Midbrain (tissue), 1 donor: ENCODE measurements at places on chromosomes 16 and 17.

- no peak for DNase-seq
Observed at GRCh38 chr16:3101018-3101840, 2.1 kb upstream of the ZSCAN10 start.

DNA sequence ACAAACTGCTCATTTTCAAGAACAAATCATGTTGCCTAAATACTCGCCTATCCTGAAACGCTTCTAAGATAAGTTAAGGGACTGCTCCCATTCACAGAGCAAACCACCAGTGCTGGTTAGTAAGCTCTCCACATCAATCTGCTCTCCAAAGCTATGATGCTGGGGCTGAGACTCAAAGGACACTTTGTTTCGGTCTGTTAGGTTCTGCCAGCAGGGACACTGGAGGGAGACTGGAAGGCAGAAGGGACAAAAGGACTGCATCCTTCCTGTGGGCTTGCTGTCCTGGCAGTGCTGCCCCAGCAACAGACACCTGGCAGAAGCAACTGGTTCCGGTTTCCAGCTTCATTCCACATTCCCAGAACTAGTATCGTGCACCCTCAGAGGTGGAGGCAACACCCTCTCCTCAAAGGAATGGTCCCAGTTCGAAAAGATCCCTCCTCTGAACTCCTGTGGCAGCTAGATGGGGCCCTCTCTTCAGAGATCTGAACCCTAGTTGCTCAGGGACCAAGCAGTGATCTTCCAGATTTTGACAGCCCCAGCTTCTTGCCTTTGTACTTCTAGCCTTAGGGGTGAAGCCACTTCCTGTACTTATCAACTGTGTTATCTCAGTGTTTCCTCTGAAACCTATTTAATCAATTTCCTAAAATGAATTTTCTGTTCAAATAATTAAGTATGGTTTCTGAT, 73.4 kb upstream of the GSG1L start:
- peak; percentile 73 for DNase-seq

DNA sequence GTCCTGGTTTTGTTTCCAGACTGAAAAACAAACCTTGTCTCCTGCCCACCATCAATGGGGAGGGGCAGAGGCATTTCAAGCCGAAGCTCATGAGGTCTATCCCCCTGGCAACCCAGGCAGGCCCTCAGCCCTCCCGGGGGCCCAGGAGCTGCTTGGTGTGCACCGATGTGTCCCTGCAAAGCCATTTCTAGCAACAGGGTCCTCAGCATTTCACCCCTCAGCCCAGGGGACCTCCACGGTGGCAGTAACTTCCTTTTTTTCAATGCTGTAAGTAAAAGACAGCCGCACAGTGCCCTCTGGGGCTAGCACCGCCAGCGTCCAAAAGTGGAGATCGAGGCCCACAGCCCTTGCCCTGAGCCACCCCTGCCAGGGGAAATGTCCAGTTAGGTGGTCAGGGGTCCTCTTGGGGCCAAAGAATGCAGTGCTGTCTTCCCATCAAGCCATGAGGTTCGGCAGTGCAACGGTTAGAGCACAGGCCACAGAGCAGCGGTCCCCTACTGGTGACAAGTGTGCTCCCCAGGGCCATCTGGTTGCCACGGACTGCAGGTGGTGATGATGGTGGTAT, 79.9 kb downstream of the LITAF start:
- DNase-seq: no peak

DNA sequence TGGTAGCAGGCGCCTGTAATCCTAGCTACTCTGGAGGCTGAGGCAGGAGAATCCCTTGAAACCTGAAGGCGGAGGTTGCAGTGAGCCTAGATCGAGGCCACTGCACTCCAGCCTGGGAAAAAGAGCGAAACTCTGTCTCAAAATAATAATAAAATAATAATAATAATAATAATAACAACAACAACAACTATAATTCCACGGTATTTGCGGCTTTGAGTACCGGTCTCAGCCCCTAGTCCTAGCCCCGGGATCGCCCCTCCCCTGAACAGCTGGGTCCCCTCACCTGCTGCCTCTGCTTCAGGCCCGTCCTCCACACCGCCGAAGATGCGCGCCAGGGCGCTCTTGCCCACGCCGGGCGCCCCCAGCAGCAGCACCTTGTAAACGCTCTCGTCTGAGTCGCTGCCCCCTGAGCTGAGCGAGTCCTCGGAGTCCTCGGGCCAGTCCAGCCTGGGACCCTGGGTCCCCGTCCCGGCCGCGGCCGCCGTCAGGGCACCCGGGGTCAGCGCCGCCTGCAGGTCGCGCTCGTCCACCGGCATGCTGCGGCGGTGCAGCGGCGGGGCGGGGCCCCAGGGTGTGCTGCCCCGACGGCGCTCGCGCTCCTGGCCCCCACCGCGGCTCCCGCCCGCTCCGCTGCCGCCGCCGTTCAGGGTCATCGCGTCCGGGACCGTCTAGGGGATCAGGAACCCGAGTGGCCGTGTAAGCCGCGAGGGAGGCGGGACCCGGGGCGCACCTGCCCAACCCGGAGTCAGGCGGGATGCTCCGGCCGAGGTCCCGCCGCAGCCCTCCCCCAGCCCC, 611 bp downstream of the RRAD start:
- no peak for DNase-seq

GRCh38 chr16:7419441-7419840, 86.8 kb downstream of the RBFOX1 start:
- DNase-seq: no peak

- no peak for DNase-seq
Observed at GRCh38 chr16:85492295-85492864, 120.7 kb upstream of the GSE1 start.

GRCh38 chr16:19844945-19845641, 39.6 kb downstream of the GPRC5B start:
- no peak for DNase-seq

- no peak for DNase-seq
Observed at GRCh38 chr16:11160676-11161115, 95.3 kb downstream of the SOCS1 start.

- no peak for DNase-seq
Observed at GRCh38 chr17:28967221-28968135, 16.2 kb upstream of the PHF12 start.

- no peak for DNase-seq
Observed at GRCh38 chr17:58818654-58819053, 63.0 kb downstream of the PPM1E start.

DNA sequence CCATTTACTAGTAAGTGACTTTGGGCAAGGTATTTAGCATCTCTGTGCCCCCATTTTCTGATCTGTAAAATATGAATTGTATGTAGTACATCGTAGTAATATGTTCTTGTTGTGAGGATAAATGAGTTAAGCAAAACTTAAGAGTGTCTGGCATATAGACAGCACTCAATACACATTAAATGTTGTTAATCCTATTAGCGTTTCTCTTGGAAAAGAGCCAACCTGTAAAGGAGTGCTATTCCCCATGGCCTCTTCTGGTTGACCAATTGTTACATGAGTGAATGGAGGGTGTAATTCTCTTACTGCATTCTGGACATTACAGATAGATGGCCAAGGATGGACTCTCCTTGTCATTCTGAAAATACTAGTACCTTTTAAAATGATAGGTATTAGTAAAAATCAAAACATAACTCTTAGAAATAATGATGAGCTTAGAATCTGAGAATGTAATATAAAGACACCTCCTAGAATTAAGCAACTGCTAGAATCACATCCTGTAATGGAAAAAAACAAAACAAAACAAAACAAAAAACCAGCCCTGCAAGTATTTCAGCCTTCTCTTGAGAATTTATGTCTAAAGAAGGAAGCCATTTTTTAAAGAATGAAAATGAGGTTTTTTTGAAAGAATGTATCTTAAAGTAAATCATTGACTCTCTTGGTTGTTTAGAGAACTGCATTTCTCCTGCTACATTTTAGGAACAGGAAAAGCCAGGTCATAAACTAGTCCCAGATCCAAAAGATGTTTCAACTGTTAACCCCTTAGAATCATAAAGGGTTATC, 30.5 kb downstream of the IQCK start:
- no peak for DNase-seq

DNA sequence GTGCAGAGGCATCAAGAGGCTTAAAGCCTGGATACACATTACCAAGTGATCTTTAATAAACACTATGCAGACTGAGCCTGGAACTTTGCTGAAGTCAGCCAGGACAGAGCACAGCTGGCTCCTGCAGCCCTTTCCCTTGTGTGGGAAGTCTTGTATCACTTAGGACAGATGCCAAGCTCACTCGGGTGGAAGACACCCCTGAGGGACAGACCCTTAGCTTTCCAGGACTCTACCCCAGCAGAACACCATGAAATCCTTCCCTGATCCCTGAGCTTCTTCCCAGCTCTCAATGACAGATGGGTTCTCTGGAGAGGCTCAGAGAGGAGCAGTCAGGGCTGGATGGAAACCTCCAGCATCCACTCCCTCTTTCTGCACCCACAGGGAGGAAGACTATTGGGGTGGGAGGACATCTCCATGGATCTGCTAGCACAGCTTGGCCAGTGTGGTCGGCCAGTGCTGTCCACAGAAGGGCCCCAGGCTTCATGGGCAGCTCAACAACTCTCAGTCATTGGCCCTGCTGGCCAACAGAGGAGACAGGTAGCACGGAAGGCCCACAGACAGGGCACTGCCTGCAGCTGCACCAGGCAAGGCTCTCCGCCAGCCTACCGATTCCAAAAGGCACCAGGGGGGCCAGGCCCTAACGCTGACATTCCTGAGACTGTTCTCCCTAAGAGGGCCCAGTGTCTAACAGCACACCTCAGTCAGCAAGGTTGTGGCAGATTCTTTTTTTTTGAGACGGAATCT, 15.9 kb downstream of the RAB5C start:
- no peak for DNase-seq

DNA sequence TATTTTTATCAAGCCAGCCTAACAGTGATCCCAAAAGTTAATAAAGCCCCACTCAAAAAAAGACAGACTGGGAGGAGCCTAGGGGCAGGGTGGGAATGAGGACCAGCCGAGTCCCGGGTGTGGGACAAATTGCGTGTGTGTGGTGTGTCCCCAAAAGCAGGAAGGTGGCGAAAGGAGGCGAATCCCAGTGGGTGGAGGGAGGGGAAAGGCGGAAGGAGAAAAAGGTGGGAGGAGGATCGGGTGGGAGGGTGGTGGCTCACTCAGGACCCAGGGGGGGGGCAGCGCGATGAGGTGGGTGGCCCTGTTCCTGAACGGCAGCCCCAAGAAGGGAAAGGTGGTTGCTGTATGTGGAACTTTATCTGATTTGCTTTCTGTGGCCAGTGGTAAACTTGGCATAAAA, 102.4 kb downstream of the SPECC1 start:
- DNase-seq: no peak
